Stimulated activated CD4-positive, alpha-beta T cell treated with anti-CD3 and anti-CD28 coated beads, Interleukin-1b, Interleukin-23, amount 100 ng/mL, for 24 hours (primary cell): ENCODE measurements at places on chromosomes 16 and 17.
A peak's percentile ranks its signal among the peaks of the same experiment; 100 is the strongest.

DNA sequence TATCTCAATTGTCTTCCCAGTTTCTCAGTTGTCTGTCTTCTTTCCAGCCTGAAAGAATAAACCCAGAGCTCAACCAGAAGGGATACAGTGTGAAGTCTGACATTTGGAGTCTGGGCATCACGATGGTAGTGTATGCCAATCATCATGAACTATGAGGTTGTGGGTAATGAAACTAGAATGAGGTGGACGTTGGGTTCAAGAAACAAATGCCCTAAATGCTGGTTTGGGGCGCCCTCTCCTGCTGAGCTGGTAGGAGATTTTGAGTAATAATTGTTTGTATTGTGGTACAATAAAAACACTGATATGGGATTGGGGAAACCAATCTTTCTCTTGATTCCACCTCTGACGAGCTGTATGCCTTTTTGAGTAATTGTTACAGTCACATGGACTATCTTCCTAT lies 110.4 kb downstream of the MAP2K6 start:
- no peak for DNase-seq

GRCh38 chr16:30458561-30459394 lies 13.1 kb upstream of the SEPHS2 start:
- peak; percentile 85 for DNase-seq

- DNase-seq, result no peak
These were observed 30.1 kb downstream of the GNPTG start for GRCh38 chr16:1381612-1382406.

DNA sequence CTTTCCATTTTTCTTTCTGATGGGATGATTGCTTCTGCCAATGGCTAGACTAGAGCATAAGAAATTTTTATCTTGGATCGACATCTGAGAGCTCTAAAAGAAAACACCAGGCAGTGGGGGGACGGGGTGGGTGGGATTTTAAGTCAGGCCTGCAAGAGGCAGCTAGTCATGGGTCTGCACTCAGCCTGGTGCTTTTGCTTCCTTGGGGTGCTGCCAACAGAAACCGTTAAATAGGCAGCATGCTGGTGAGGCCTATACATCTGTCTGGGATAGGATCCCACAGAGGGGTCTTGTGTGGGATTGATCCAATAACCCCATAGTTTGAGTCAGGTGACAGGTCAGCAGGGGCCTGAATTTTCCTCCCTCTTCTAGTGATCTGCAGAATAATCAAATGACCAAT lies 26.9 kb downstream of the ZNRF1 start:
- DNase-seq, result no peak

- DNase-seq, result no peak
These were observed 13.5 kb downstream of the PAM16 start for GRCh38 chr16:4337540-4338088.

- no peak for DNase-seq
These were observed 4.0 kb downstream of the NATD1 start for GRCh38 chr17:21249086-21249795.
